GM12865 (cell line): ENCODE measurements at places on chromosomes 12 and 14.

- DNase-seq = no peak
These were observed 11.5 kb downstream of the ASB2 start for GRCh38 chr14:93964820-93965286.

GRCh38 chr12:30822385-30823155, 67.8 kb upstream of the CAPRIN2 start:
- DNase-seq = peak; percentile 34

DNA sequence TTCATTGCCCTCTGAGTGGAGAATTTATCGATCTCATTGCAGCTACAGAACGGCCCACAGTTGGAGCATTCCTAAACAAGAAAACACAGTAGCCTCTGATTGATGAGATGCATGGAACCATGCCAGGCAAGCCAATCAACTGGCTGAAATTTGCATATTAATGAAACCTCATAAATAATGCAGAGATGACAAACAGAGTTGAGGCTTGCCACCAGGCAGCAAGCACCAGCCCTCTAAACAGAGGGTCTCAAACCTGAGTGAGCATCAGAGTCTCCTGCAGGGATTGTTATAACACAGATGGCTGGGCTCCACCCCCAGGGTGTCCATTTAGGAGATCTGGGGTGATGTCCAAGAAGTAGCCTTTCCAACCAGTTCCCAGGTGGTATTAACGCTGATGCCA, 60.9 kb upstream of the CMKLR1 start:
- DNase-seq = no peak

DNA sequence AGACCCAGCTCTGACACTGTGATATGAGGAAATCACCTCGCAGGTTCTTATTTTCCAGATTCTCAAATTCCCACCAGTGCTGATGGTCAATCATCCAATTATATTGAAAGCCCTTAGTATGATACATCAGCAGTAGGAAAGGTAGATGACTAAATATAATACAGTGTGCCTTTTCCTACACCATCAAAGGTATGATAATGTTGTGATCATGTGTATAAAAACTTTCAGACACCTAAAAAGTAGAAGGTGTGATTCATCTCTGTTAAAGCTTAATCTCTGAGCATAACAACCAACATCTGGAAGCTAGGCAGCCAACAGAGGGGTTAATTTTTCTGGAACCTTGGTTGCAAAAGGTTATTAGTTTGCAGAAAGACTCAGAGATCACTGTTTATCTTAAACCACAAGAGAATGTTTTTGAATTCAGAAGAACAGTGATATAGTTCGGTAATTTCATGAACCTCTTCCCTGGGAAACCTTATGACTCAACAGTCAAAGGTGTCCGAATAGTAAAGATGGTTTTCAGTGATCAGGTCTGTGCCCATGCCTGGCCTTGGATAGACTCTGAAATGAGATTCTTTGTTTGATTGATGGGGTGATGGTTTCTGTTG, 122.5 kb downstream of the ETV6 start:
- peak; percentile 52 for DNase-seq

DNA sequence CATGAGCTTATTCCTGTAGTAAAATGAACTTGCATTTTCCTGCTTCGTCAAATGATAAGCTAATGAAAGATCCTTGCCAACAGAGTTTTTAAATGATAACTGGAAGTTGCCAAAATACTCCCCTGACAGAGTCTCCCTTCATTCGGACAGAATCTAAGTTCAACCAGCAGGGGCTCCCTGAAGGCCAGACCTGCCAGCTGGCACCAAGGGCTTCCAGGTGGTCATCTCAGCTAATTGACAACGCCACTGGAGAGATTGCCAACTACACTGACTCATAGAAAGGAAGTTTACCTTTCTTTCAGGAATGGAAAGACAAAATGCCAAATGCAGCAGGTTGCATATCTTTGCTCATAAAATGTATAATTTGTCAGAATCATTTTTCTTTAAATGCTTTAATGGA, 462.8 kb downstream of the GXYLT1 start:
- DNase-seq = no peak
